ENCODE measurements at places on chromosomes 6 and 20.

GRCh38 chr6:158366363-158366762 is 54.1 kb downstream of the TULP4 start:
- DNase-seq, result no peak

- DNase-seq, result no peak
These were observed 734 bp downstream of the FAM110A start for GRCh38 chr20:834151-834746.

DNA sequence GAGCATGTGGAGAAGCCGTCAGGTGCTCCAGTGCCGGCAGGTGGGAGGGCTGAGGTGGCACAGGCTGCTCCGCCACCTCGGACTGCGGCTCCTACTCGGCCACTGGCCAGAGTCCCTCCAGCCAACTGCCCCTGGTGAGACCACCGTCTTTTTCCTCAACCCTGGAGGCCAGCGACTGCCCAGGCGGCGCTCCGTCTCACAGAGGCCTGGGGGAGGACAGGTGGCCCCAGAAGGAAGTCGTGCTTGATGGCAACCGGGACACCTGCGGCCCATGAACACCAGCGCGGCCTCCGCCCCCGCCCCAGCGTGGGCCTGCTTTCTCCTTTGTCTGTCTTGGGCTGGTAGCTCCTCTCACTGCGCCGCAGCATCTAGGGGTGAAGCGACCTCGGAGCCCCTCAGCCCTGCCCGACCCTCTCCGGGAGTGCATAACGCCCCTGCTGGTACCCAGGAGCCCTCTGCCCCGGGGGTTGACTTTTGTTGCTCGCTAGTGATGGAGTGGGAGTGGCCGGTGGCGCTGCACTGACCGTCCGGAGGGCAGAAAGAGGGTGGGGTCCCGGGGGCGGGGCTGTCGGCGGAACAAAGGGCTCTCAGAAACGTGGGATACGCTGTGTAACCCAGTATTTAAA is 706 bp upstream of the TUBB2B start:
- no peak for DNase-seq

GRCh38 chr6:99136488-99136887 is 188.7 kb upstream of the FBXL4 start:
- DNase-seq, result no peak

- no peak for DNase-seq
These were observed 1.5 kb downstream of the SOX18 start for GRCh38 chr20:64047968-64048401.

- DNase-seq, result no peak
These were observed 84.9 kb downstream of the SOBP start for GRCh38 chr6:107574856-107575255.
